ENCODE measurements at places on chromosomes 7 and 10.
A peak's percentile ranks its signal among the peaks of the same experiment; 100 is the strongest.

- peak; percentile 41 for DNase-seq
These were observed 53.7 kb downstream of the HIBADH start for GRCh38 chr7:27608776-27609495.

DNA sequence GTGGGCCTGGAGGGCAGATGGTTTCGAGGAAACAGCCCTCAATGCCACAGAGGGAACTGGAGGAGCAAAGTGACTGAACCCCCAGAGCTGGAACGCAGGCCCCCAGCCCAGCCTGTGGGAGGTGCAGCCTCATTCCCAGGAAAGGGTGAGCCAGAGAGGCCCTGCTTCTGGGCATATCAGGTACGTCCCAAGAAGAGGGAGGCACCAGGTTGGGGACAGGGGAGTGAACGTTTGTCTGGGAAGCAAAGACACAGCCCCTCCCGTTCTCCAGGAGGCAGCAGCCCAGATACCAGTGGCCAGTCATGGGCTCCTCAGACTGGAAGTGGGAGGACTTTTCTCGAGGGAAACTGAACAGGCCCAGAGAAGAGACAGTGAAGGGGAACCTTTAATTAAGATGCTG, 74.3 kb upstream of the RET start:
- no peak for DNase-seq

DNA sequence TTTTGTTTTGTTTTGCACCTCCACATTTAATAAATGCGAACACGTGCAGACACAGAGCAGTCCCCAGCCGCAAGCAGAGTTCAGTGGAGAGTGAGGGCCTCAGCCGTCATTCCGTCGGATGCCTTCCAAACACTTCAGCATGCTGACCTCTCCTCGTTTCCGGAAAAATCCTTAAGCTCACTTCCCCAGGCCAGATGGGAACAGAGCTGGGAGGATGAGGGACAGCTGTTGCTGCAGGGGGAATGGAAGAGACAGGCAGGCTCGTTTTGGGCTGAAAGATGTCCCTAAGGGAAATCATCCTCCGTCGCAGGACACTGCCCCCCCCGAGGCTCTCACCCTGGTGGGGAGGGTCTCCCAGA, 17.2 kb upstream of the FGFR2 start:
- no peak for DNase-seq

DNA sequence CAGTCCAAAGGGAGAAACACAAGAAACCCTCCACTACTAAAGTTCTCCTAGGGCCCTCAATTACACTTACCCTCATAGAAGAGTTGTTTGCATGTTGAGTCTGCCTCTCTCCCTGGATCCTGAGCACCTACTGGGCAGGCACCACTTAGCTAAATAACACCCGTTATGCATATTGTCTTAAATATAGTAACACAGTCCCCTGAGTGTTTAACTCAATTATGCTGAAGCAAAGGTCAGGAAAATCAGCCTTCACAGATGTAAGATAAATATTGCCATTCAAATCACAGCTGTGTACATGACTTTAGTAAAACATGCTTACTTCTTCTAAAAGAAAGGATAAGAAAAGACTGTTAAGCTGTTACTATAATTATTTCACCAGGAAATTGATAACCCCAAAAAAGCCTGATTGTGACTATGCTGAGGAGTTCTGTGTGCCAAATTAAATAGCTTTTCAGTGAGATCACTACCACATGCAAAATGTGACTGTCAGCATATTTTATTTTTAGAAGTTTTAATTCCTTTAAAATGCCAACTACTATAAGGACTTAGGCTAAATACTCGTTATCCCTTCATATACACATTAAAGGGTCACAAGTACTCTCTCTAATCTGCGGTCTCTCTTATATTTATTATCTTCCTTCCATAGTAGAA, 733.9 kb upstream of the PHF14 start:
- no peak for DNase-seq

GRCh38 chr10:131591936-131592335, 280.4 kb upstream of the TCERG1L start:
- DNase-seq: no peak

- no peak for DNase-seq
These were observed 96.7 kb downstream of the SFMBT2 start for GRCh38 chr10:7314170-7314569.

GRCh38 chr7:90349305-90349704, 2.8 kb downstream of the GTPBP10 start:
- DNase-seq: peak; percentile 83

DNA sequence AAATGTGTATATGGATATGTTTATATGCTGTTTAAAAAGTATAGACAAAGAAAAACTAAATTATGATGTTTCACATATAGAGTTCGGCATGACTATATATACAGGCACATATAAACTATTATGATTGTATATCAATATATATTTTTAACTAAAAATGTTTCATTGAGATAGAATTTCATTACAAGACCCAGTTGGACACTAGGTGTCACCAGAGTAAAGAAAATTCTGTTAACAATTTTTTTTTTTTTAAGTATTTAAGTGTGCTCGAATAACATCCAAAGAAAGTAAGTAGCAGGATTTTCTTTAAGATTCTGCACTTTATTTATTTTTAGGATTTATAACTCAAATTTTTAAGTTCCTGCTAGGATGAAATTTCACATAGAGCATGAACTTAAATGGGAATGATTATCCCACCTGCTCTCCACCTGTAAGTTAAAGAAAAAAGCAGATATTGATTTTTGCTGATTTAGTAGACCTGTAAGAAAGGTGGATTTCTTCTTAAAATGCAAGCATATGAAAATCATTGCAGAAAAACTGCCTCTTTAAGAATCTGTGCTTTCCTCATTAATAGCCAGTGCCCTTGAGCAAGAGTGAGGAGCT, 961.5 kb downstream of the PCDH15 start:
- DNase-seq: peak; percentile 36

GRCh38 chr7:41942468-41943093, 239.7 kb upstream of the INHBA start:
- DNase-seq: no peak

GRCh38 chr10:98321186-98321780, 53.3 kb upstream of the LOXL4 start:
- DNase-seq: peak; percentile 51

GRCh38 chr7:101559586-101559985, 69.5 kb downstream of the MYL10 start:
- DNase-seq: no peak

GRCh38 chr10:85493703-85494102, 872.9 kb downstream of the GRID1 start:
- no peak for DNase-seq

DNA sequence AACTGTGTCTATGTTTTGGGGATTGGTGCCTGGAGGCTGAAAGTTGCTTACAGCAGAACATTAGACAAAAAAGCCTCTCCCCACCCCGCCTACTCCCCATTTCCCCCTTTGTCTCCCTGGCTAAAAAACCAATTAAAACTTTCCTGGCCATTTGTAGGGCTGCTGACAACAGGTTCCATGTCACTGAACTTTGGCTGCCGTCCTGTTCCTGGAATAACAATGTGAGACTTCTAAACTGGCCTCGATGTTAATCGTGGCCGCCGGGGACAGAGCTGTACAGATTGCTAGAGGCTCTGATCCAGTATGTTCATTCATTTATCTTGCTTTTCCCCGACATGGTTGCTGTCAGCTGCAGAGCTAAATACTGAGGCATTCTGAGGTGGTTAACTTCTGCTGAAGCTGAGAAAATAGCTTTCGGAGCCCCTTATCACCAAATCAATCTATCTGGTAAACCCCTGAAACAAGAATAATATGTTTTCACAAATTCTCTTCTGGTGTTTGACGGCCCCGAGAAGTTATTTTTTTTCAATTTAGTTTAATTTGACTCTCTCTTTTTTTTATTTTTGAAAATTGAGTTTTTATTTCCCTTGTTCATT, 271.6 kb downstream of the GFRA1 start:
- DNase-seq: no peak

DNA sequence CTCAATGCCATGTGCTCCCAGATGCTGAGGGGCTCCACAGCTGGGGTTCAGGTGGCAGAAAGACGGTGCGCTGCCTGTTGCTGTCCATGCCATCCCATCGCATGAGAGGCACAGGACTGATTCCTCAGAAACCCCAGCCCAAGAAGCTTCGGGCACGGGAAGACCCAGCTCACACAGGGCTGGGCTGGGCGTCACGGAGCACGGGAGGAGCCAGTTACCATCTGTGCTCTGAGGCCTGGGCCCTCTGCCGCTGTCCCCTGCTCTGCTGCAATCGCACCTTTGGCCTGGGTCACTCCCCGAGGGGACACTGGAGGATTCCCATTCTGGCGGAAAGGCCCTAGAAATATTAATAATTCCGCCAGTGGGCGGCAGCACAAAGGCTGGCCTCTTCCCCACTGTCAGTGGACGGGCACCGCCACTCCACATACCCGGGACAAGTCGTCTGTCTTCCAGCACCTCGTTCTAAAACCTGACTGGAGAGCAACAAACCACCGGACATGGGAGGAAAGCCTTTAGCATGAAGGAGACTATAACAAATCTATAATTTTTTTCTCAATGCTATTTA, 92.1 kb downstream of the PIP4K2A start:
- no peak for DNase-seq

DNA sequence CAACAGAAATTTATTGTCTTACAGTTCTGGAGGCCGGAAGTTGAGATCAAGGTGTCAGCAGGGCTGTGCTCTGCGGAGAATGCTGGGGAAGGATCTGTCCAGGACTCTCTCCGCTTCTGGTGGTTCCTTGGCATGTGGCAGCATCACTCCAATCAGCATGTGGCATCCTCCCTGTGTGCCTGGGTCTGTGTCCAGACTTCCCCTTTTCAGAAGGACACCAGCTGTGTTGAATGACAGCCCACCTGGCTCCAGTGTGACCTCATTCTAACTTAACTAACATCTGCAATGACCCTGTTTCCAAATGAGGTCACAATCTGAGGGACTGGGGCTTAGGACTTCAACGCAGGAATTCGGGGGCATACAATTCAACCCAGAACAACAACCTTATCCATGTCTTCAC, 141.9 kb downstream of the BMS1 start:
- peak; percentile 7 for DNase-seq

Measured in mesendoderm (in vitro differentiated cells).